ENCODE measurements at places on chromosomes 13 and 19.

DNA sequence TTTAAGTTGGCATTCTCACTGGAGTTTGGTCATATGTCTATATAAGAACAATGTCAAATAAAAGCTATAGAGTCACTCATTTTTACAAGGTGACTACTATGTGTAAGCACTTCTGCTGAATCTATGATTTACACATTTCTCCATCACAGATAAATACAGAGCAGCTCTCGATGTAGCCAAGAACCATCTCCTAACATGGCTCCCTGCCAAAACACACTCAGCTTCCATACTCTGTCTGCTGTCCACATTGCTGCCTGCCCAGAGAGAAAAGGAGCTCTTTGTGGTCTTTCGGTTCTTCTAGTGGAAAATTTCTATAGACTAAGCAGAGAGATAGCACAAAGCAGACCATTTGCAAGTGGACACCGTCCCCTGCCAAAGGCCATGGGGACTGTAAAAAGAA is 190.9 kb upstream of the KLF12 start:
- peak; percentile 85 for DNase-seq

DNA sequence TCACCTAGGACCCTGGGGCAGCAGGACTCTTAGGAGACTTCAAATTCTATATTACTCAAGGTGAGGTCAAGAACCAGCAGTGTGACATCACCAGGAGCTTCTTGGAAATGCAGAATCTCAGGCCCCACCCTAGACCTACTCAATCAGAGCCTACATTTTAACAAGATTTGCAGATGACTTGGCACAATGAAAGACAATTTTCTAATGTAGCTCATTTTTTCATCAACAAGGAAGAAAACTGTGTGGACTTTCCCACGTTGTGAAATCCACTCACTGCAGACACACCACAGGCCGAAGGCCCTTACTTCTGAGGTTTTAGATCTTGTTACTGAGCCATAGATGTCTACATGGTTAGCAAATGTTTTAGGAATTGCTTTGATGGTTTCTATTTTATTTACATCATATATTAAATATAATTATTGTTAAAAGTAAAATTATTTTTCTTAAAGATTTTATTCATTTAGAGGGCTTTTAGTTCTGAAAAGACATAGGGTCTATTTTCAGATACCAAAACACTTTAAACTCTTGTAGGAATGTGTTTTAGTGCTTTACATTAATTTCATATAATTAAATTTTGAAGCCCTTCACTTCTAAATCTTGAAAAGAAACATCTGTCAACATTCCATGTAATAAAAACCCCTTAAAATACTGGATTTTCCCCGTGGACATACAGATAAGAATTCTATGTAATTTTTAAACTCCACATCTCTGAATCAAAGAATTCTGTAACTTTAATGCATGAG is 18.5 kb upstream of the STARD13 start:
- no peak for DNase-seq

DNA sequence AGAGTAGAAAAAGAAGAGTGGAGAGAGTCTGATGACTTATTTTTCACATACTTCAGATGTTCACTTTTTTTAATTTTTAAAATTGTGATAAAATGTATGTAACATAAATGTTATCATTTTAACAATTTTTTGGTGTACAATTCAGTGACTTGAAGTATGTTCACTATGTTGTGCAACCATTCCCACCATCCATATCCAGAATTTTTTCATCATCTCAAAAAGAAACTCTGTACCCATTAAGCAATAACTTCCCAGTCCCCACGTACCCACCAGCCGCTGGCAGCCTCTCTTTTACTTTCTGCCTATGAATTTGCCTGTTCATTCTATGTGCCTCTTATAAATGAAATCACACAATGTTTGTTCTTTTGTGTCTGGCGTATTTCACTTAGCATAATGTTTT is 43.3 kb downstream of the SKA3 start:
- DNase-seq: no peak

DNA sequence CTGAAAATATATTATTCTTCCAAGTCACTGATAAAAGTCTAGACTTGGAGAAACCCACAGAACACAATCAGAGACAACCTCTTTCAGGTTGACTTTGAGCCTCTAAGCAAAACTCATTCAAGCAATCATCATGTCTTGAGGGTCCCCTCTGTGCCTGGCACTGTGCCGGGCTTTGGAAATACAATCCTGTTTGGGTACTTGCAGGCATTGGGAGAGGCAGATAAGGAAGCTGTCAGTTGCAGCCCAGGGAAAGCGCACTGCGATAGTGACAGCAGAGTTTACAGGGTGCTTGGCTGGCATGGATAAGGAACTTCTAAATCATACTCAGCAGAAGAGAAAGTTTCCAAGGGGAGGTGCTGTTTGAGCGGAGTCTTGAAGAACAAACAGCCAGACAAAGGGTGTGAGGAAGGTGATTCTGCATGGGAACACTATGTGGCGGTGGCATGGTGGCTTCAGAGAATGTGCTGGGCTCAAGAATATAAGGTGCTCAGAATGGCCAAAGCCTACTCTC is 9.1 kb downstream of the SERP2 start:
- no peak for DNase-seq

DNA sequence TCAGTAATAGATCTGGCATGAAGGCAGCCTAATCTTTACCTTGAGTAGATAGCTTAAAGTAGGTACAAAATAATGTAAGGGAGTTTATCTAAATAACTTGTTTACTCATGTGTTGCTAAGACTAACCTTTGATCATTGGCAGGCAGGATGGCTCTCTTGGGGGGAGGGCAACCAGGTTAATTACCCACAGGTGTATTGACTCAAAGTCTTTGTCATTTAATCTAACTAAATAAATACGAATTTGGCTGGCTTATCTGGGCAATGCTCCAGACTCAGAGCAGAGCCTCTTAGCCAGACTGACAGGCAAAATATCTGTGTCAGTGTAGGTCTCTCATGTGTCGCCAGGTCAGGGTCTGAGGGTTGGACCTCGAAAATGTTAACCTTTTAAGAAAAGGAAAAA is 283.4 kb upstream of the KLHL1 start:
- no peak for DNase-seq

DNA sequence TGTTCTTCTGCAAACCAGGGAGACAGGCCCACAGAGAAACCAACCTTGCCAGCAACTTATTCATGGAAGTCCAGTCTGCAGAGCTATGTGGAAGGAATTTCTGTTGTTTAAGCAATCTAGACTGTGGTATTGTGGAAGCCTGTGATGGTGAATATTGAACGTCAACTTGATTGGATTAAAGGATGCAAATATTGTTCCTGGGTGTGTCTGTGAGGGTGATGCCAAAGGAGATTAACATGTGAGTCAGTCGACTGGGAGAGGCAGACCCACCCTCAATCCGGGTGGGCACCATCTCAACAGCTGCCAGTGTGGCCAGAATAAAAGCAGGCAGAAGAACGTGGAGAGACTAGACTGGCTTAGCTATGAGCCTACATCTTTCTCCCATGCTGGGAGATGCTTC is 606.0 kb downstream of the EFNB2 start:
- DNase-seq: no peak

- no peak for DNase-seq
Observed at GRCh38 chr19:49767381-49767780, 580 bp downstream of the AP2A1 start.

- DNase-seq: no peak
Observed at GRCh38 chr13:97403893-97404750, 29.8 kb upstream of the RAP2A start.

DNA sequence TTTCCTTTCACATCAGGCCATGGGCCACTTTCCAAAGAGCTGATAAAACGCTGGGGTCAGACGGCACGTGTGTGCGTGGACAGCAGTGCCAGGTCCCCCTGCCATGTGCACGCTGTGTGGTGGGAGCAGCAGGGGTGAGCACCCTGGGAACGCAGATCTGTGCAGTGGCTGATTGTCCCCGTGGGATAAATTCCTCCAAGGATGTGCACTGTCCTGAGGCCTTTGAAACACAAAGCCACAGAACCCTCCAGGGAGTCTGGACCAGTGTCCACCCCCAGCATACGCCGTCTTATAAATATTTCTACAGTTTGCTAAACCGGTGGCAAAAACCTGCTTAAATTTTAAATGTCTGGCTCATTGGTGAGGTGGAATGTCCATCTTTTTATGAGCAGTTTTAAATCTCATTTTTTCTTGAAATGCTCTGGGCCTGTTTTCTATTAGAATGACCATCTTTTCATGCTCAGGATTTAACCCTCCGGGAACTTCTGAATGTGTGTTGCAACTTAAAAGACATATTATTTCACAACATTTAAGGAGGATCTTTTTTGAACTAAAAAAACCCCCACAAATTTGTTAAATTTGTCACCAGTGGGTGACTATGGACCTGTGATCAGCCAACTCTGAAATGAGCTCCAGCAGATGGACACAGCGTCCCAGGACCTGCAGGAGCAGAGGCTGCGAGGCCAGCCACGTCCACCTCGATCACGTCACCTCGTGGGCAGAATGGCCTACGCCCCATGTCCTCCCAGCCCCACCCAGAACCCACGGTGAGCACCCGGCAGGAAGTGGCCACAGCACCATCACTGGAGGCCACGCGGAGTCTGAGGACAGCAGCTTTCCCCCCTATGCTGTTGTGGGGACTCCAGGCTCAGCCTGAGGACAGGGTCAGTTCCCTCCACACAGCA is 68.6 kb downstream of the RASA3 start:
- DNase-seq: no peak

DNA sequence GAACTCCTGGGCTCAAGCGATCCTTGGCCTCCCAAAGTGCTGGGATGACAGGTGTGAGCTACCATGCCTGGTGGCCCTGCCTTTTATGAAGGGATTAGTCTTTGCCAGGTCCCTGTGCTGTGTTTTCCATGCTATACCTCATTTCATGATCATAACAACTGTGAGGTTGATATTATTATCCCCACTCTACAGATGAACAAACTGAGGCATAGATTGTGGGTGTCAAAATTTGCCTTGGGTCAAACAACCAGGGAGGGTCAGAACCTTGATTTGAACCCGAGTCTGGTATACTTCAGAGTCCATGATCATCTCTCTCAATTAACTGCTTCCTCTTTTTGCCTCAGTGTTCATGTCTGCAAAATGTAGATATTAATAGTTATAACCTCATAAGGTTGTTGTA is 6.9 kb downstream of the PINLYP start:
- DNase-seq: no peak

DNA sequence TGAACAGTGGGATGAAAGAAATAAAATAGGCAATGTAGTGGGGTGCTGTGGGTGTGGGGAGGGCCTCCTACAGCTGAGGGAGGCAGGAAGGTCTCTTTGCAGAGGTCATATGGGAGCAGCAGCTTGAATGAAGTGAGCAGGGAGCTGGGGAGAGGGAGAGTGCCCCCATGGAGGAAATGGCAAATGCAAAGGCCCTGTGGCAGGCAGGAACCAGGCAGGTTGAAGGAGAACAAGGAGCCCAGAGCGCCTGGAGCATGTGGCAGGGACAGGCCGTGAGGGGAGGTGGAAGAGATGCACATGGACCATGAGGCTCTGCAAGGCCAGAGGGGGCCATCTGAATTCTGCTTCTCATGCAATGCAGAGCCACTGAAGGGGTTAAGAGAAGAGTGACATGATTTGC is 191.8 kb downstream of the URI1 start:
- DNase-seq: no peak

DNA sequence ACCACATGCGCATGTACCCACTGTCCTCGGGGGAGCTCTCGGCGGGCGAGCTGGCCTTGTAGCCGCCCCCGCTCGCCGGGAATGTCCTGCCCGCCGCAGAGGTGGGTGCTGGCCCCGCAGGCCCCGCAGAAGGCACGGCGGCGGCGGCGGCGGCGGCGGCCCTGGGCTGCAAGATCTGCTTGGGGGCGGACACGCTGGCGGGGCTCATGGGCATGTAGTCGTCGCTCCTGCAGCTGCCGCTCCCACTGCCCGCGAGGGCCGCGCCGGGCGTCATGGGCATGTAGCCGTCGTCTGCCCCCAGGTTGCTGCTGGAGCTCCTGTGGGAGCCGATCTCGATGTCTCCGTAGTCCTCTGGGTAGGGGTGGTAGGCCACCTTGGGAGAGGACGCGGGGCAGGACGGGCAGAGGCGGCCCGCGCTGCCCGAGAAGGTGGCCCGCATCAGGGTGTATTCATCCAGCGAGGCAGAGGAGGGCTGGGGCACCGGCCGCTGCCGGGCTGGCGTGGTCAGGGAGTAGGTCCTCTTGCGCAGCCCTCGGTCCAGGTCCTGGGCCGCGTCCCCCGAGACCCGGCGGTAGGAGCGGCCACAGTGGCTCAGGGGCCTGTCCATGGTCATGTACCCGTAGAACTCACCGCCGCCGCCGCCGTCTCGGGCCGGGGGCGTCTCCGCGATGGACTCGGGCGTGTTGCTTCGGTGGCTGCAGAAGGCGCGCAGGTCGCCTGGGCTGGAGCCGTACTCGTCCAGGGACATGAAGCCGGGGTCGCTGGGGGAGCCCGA is 2.4 kb downstream of the IRS2 start:
- no peak for DNase-seq

Data from brain (organoid and tissue), 16 donors.